ENCODE measurements at places on chromosomes 3 and 15.

- DNase-seq, result no peak
Observed at GRCh38 chr3:149717391-149718056, 34.8 kb downstream of the COMMD2 start.

- no peak for DNase-seq
Observed at GRCh38 chr3:125440559-125440955, 65.4 kb upstream of the ZNF148 start.

DNA sequence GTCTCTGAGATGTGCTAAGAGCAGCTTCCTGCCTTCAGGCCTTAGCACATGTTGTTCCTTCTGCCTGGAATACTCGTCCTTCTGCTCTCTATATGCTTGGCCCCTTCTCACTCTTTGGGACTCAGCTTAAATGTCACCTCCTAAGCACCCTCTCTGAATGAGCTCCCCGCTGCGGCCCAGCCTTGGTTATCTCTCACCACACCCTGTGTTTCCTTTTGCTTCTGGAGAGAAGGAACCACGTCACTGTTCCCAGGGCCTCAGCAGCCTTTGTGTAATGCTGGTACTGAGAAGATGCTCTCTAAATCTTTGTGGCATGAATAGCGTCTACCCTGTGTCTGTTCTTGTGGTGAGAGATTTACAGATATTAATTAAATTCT, 2.2 kb downstream of the FAH start:
- DNase-seq, result no peak

DNA sequence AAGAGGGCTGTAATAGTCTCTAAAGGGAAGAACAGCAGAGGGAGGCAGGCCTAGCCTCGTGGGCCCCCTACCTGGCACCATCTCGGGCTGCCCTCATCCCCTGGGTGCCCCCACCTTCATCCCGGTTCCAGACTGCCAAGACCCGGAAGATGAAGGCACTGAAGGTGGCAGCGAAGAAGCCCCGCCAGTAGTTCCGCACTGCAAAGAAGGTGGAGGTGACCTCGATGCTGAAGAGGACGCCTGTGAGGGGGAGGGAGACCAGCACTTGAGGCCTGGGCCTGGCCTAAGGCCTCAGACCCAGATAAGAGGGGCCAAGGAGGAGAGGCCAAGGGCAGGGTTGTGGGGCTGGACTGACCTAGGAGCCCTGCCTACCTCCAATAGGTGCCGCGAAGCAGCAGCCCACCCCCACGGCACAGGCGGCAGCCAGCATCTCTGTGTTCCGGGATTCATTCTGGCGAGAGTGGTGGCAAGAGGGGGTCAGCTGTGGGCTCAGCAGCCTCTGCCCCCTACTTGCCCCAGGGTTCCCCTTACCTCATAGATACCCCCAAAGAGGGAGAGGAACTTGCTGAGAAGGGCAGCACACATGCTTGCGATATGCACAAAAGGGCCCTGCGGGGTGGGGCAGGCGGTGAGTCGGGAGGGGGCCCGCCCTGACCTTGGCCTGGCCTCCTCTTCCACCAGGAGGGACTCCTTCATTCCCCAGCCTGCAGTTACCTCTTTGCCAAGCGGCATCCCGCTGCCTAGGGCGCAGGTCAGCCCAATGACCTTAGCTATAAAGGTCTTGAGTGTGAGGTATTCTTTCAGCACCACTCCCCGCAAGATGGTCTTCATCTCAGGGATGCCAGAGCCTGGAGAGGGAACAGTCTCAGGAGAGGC, 3.9 kb downstream of the CLCN2 start:
- no peak for DNase-seq

DNA sequence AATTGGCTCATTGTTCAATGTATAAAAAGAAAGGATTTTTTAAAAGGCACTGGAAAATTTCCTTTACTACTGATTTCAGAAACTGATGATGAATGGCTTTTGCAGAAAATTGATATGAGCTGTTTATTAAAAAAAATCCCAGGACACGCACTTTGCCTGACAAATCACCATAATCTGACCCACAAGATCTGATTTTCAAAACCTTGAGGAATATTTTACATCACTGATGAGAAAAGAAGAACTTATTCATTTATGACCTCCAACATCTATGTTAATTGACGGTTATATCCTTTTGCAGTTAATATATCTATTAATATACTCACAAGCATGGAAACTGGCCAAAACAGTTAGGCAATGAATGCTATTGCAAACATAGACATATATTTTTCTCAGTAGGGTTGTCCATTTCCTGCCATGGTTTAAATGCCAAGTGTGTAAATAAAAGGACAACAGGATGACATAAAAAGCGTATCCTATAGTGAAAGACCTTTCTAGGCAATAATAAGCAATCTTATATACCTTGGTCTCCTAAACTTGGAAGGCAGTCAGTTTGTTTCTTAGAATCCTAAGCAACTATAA, 109.7 kb upstream of the SLC7A14 start:
- DNase-seq, result no peak

DNA sequence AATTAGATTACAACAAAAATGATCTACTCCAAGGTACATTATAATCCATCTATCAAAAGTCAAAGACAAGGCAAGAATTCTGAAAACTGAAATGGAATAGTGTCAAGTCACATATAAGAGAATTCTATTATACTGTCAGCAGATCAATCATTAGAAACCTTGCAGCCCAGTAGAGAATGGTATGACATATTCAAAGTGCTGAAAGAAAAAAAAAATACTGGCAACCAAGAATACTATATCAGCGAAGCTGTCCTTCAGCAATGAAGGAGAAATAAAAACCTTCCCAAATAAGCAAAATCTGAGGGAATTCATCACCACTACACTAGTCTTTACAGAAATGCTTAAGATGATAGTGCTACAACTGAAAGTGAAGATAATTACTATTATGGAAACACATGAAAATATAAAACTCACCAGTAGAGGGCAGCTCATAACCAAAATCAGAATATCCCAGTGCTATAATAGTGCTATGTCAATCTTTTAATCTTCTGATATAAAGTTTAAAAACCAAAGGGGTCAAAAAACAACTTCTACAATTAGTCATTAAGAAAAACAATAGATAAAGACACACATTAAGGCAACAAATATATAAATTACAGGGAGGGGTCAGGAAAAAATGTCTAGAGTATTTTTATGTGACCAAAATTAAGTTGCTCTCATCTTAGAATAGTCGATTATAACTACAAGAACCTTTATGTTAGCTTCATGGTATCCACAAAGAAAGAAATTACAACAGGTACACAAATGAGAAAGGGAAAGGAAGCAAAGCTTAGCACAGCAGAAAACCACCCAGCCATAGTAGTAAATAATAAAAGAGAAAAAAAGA, 190.7 kb upstream of the CNTN6 start:
- DNase-seq, result no peak

DNA sequence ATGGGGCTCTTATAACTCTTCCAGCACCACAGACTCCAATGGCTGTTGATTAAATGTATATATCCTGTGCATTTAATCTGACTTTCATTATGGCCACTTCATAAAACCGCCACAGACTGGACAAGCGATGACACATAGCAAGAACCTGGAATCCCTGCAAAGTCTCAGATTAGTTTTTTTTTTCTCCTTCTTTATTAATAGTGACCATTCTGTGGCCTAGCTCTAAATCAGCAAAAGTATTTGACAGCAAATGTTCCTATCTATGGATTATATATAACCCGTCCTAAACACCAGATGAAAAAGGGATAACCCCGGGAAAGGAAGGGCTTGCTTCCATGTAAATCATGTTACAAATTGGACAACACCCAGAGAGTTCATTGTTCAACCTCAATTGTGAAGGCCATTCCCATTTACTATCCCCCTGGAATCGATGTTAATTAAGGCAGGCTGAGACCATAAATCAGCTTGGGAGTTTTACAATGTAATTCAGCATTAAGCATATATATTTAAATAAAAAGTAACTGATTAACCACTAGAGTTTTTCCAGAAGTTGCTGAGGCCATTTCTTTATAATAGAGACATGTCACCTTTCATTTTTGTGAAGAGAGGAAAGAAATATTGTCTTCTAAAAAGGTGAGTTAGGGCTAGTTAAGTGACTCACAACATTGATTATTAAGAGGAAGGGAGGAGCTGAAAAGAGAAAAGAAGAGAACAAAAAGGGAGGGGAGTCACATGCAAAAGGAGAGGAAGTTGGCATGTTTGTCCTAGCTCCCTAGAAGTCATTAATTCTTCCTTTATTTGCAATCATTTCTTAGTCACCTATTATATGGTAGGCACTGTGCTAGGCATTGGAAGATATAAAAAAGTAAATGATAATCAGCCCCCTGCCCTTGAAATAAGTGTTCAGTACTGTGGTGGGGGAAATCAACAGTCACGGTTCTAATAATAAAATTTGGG, 26.2 kb downstream of the ALDH1A2 start:
- DNase-seq, result no peak

- DNase-seq, result no peak
Observed at GRCh38 chr3:175005881-175006280, 146.7 kb downstream of the NAALADL2 start.

- DNase-seq, result no peak
Observed at GRCh38 chr15:35713733-35714132, 167.8 kb upstream of the DPH6 start.

GRCh38 chr3:175111036-175111435, 251.9 kb downstream of the NAALADL2 start:
- DNase-seq, result no peak

DNA sequence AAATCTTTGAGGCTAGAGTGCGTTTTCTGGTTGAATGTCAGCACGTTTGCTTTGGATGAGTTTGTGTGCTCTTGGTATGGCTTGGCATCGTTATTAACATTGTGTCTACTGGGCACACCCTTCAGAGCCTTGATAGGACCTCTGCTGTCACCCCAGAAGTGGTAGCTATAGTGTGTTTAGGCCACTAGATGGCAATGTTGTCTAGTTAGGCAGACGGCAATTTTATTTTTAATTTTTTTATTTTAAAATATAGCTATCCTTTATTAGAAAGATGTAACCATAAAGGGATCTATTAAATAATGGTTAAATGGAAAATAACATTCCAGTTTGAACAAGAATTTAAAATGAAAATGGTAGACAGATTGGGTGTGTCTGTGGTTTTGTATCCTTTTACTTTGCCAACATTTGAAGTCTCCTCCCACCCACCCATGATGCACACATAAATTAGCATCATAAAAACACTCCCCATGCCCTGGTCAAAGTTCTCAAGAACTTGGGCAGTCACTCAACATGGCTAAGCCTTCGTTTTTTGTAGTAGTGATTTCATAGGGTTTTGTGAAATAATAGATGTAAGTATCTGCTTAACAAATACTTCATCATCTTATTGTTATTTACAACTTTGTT, 200.7 kb downstream of the KCNH8 start:
- no peak for DNase-seq

DNA sequence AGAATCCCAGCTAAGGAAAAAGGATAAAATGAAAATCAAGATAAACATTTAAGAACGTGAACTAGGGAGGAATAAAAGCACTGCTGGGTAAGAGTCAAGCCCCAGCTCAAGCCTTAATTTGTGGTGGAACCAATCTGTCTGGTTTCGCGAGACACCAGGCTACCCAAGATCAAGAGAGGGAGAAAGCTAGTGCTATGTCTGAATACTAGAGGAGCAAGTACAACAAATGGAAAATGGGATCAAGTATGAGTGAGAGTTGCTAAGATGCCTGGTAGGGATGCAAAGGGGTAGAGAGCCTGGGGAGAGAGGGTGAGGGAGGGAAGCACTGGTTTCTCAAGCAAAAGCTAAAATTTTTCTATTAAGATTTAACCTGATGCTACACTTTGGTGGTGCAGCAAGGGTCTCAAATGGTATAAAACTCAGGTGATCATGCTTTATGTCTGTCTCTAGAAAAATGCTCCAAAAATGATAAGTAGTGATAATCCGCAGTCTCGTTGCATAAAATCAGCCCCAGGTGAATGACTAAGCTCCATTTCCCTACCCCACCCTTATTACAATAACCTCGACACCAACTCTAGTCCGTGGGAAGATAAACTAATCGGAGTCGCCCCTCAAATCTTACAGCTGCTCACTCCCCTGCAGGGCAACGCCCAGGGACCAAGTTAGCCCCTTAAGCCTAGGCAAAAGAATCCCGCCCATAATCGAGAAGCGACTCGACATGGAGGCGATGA, 1.7 kb upstream of the SETD5 start:
- DNase-seq, result no peak

DNA sequence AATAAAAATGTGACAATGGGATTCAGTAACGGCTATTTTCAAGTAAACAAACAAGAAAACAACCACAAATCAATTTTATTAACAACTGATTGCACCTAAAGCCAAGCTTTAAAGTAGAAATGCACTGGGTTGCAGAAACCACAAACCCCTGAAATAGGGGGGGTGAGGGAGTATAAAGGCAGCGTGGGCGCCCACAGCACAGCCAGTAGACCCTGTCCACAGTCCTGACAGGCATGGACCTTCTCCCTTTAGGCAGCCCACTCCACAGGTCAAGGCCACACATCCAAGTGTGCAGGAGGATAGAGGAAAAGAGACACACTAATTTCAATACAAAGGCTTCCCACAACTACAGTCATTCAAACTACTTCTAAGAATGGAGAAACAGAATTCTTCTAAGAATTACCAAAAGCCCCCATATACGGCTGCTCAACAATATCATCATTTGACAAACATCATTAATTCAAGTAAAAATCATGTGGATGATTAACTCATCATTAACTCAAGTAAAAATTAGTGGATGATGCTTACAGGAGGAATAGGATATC, 48.7 kb downstream of the CHSY1 start:
- no peak for DNase-seq

DNA sequence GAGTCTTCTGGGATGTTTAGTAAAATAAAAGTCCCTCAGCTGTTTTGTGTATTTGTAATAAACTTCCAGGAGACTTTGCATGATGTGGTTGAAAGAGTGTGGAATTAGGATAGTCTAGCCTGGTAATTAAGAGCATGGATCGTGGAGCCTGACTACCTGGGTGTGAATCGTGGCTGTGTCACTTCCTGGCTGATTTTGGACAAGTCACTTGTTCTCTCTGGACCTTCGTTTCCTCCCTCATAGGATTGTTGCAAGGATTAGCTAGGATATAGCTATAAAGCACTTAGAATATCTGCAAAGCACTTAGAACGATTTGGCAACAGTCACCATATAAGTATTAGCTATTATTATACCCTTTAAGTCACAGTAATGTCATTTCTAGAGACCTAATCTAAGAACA, 40.2 kb downstream of the SLMAP start:
- no peak for DNase-seq

GRCh38 chr3:8984526-8984925, 21.3 kb upstream of the RAD18 start:
- DNase-seq, result no peak

DNA sequence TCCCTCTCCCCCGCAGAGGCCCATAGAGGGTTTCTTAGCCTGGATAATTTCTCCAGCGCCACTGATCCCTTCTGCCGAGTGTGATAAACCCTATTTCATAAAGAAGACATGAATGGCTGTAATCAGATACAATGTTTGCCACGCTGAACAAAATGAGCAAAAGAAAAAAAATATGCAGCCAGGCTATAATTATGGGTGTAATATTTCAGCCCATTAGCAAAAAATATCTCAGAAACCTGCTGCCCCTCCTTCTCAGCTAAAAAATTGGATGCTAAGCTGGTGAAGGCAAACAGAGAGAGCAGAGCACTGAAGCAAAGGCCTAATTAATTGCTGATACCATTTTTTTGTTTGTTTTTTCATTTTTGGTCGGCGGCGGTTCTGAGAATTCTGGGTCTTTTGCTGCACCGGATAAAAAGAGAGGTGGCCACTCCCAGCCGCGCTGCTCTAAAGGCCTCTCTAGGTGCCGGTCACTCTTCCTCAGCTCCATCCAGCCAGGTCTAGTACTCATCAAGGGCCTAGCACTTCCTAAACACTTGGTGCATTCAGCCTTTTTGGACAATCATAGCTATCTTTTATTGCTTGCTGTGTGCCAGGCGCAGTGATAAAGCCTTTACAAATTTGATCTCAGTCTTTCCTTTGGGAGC, 128.7 kb upstream of the TLE3 start:
- DNase-seq, result no peak

GRCh38 chr3:195255571-195256501, 15.1 kb downstream of the XXYLT1 start:
- DNase-seq, result no peak
